CD4-positive, alpha-beta T cell treated with Interleukin-2 at 100 ng/mL for 4 hours (primary cell): ENCODE measurements at places on chromosomes 5 and 9.

- DNase-seq: no peak
Observed at GRCh38 chr9:77175151-77175550, 2.2 kb upstream of the VPS13A start.

- no peak for DNase-seq
Observed at GRCh38 chr5:169812786-169813185, 167.5 kb downstream of the INSYN2B start.

GRCh38 chr5:25995209-25995608 lies 1043.2 kb downstream of the CDH9 start:
- no peak for DNase-seq

DNA sequence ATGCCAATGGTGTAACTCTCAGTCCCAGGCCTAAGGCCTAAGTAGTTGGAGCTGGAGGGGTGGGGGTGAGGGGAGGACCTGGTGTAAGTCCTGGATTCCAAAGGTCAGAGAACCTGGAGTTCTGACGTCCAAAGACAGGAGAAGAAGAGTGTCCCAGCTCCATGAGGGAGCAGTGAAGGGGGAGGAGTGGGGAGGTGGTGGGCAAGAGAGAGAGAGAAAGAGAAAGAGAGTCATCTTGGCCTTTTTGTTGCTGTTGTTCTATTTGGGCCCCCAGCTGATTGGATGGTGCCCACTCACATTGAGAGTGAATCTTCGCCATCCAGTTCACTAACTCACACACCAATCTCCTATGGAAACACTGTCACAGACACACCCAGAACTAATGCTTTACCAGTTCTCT lies 198.9 kb downstream of the DAB2IP start:
- no peak for DNase-seq

GRCh38 chr9:84271921-84272556 lies 68.5 kb downstream of the SLC28A3 start:
- DNase-seq: no peak

DNA sequence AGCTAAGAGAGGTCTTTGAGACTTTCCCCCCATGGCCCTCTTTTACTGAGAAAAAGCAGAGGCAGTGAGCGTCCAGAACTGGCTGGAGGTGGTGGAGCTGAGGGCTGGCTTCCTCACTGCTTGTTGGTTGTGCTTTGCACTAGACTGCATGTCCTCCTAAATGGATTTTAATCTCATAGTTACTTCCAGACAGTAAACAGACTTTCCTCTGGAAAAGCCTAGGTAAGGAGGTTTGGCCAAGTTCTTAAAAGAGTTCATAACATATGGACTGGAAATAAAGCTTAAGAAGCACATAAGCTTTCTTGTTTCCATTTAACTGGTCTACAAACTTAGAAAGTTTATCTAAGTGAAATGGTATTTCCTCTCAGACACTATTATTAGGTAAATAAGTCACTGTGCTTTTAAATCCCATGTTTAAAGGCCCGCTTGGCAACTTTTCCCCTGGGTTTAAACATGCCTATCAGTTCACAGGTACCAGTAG lies 2.0 kb downstream of the ASPN start:
- no peak for DNase-seq

- no peak for DNase-seq
Observed at GRCh38 chr5:134095887-134096589, 18.4 kb upstream of the TCF7 start.

- DNase-seq: no peak
Observed at GRCh38 chr5:143379606-143380005, 23.9 kb downstream of the NR3C1 start.

- no peak for DNase-seq
Observed at GRCh38 chr9:20309124-20309523, 313.2 kb downstream of the MLLT3 start.

- no peak for DNase-seq
Observed at GRCh38 chr9:136144450-136144849, 25.8 kb upstream of the TMEM250 start.

GRCh38 chr5:180817893-180818674 lies 15.5 kb upstream of the MGAT1 start:
- DNase-seq: no peak

DNA sequence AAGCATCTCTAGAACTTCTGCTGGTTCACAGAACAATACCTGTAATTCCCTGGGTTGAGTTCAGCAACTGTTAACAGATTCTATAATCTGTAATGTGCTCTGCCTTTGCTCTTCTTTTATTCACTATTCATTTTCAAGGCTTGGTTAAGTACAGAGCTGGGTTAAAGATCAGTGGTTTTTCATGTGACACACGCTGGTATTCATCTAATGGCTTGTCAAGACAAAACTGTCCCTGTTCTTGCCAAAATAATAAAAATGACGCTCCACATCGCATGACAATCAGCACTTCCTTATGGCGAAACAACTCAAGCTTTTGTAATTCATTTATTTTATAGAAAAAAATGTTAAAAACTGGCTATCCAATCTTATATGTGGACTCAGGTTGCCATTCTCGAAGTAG lies 137.9 kb downstream of the BNC2 start:
- no peak for DNase-seq

- no peak for DNase-seq
Observed at GRCh38 chr9:35981699-35982098, 23.7 kb upstream of the OR2S2 start.

DNA sequence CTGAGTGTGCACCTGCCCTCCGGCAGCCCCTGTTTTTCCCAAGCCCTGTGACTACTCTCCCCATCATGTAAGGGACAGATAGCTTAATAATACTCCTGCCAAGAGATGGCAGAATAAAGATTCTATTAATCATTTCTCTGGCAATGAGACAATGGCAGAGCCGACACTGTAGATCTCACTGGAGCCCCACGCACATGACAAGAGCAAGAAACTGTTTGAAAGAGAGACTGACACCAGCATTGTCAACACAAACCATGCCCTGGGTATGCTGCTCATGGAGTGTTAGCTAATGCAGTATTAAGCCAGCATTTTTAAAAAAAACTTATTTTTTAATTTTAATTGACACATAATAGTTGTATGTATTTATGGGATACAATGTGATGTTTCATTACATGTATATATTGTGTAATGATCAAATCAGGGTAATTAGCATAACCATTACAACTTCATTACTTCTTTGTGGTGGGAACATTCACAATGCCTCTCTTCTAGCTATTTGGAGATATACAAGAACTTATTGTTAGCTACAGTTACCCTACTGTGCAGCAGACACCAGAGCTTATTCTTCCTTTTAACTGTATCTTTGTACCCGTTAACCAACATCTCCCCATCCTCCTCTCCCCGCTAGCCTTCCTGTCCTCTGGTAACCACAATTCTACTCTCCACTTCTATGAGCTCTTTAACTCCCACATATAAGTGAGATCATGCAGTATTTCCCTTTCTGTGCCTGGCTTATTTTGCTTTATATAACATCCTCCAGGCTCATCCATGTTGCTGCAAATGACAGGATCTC lies 31.5 kb upstream of the SEMA4D start:
- no peak for DNase-seq

DNA sequence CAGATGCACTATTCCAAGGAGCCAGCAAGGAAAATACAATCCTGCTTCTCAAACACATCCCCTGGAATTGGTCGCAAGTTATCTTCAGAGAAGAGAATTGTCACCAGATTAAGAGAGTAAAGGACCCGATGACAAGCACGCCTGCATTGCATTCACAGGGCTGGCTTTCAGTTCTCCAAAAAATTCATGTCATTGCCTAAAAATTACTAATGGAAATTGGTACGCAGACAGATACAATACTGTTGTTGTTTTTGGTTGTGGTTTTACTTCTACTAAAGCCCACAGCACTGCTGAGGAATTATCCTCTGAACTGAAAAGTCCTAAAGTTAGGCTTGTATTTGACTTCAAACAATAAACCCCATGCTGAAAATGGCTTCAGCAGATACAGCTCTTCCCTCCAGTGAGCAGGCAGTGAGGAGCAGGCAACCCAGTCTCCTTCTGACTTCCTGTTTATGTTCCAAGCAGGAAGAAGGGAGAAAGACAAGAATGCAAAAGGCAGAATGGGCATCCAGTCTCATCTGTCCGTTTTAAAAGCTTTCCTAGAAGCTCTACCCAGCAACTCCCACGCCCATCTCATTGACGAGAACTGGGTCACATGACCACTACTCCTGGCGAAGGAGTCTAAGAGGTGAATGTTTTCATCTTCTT lies 80.6 kb upstream of the ZNF366 start:
- DNase-seq: no peak

DNA sequence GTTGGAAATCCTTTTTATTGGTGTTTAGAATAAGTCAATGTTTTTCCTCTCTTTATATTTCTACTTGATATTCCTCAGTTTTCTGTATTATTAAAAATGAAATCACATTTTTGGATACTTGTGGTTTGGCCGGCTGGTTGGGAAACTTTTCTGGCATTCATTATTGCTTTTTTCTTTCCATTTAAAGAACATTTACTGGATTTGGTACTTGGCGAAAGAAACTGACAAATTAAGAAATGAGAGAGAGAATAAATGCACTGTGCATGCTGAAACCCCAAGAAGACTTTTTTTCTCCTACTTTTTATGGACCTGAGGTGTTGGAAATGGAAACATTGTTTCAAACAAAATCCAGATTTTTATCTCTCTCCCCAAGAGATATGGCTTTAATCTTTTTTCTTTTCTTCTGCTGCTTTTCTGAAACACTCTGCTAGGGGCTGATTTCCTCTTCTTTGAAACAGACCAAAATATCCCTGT lies 128.4 kb downstream of the SNX18 start:
- DNase-seq: no peak

DNA sequence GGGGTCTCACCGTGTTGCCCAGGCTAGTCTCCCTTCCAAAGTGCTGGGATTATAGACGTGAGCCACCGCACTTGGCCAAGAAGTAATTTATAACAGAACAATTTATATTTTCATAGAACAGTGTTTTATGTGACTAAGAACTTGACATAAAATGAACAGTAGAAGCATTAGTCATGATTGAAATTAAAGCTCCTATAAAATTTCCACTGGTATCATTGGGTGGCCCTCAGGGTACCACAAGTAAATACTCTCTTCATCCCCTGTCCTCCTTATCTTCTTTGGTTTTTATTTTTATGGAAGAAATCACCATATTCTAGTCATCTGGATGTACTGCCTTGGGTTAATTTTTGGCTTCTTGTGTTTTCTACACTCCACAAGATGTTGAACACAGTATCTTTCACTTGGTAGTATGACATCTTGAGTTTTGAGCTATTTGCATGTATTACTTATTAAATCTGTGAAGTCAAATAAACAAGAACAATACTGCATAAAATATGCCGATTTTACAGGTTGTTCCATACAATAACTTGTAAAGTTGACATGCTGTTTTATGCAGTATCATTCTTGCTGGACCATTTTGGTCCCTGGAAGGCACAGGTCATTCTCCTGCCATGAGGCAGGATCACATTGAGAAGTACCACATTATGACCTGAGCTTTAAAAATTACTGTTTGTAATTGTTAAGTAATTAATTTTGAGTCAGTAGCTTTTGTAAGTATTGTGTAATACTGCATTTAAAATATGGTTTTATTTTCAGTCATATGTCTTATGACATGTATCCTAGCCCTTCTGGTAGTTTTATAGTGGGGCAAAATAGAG lies 24.4 kb downstream of the LMNB1 start:
- no peak for DNase-seq

DNA sequence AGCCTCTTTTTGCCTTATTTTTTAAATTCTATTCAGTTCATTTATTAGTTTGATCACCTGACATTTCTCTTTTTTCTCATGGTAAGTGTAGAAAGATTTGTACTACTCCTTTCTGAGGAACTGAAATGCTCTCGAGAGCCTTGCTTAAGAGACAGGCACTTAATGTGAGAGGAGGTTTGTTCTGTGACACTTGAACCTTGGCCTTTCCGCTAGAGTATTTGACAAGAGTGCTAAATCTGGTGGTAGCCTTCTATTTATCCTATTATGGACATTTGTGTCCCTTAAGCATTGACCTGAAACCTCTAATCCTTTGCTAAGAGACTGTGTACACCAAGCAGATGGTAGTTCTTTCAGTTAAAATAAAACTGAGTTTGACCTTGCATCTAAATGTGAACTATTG lies 805.0 kb upstream of the PTPRD start:
- no peak for DNase-seq
